BJ (cell line): ENCODE measurements at places on chromosomes 1 and 21. TPM values are rescaled to one million over a fixed set of nuclear protein-coding genes. Genes with fewer than 3 reads are reported as not detected.

- no peak for DNase-seq
Observed at GRCh38 chr1:192892934-192893333, 84.1 kb downstream of the RGS2 start.

SPRR2B gene
- polyA plus RNA-seq: not detected in 2 replicates

GRCh38 chr1:22821027-22821426 lies 110.4 kb downstream of the EPHB2 start:
- no peak for DNase-seq

NBPF6 gene
- not detected in 2 replicates for polyA plus RNA-seq

CASQ1 gene
- 1.4 and 1.5 TPM in 2 replicates for polyA plus RNA-seq

TCHH gene
- not detected in 2 replicates for polyA plus RNA-seq

- no peak for DNase-seq
Observed at GRCh38 chr1:78015148-78015547, 10.4 kb downstream of the DNAJB4 start.

FMO2 gene
- 0.07 and 0.17 TPM in 2 replicates for polyA plus RNA-seq

CYP2J2 gene
- polyA plus RNA-seq: 0.04 and 0.07 TPM in 2 replicates

CDC7 gene
- polyA plus RNA-seq: 2.6 and 2.8 TPM in 2 replicates

- no peak for DNase-seq
Observed at GRCh38 chr1:2554621-2555387, 1.4 kb upstream of the TNFRSF14 start.
